NCI-H1930 (cell line): ENCODE measurements at places on chromosomes 6 and 20.
A peak's percentile ranks its signal among the peaks of the same experiment; 100 is the strongest.

DNA sequence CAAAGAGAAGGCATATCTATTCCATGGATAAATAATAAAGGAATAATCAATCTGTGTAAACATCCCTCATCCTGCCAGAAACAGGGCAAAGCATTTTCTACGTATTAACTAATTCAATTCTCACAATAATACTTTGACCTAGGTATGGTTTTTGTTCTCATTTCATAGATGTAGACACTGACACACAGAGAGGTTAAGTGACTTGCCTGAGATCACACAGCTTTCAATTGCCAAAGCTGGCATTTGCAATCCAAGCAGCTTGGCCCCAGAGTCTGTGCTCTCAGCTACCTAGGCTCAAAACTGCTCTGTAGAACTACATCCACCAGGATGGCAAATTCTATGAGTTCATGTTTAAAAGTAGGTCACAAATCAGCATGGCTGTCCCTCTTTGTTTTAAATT lies 124.9 kb downstream of the BMP7 start:
- no peak for DNase-seq

DNA sequence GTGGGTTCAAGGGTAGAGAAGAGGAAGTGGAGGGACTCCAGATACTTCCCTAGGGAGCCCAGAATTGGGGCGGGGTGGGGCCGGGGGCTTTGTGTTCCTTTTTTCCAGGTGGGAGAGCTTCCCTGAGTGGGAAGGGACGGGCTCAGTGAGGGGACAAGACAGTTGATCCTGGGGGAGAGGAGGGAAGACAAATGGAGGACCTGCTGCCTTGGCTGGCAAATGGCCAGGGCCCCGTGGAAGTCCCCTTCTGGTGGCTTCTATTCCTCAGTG lies 2.6 kb downstream of the CTSZ start:
- DNase-seq = no peak

DNA sequence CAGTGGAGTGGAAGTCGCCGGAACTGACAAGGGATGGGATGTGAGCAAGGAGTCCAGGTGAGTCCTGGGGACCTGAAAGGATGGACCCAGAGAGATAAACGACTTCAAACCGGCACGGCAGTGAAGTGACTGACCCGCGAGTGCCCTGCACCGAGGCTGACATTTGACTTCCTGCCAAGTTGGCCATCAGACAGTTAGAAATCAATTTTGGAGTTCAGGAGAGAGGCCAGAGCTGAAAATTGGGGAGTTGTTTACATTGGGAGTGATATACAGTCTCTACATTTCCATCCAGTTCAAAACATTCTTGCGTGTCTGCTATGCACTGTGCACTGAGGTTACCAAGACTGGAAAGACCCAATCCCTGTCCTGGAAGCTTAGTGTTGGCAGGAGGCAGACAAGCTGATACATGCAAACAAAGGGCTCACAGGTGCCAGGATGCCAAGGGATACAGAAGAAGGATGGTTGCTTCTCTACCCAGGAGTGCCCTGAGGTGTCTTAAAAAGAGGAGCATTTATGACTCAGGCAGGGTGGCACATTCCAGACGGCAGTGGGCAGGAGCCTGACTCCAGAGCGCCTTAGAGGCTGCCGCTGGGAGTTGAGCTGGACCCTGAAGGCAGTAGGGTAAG lies 186.6 kb downstream of the MTHFD1L start:
- no peak for DNase-seq

- DNase-seq = no peak
These were observed 86.7 kb upstream of the THBS2 start for GRCh38 chr6:169340395-169340794.

- no peak for DNase-seq
These were observed 312.4 kb downstream of the GRIK2 start for GRCh38 chr6:101705866-101706265.

DNA sequence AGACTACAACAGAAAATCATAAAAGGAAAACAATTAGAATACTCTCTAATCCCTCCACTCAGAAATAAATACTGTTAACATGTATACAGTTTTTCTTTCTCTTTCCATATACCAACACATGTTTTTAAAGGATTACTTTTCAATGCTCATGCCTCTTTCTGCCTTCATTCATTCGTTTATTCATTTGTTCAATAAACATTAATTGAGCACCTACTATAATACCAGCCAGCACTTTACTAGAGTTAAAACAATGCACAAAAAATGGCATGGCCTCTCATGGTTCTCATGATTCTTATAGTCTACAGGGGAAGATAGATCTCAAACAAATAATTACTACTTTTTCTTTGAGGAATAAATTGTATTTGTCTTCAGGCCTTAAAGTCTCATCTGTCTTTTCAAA lies 70.3 kb upstream of the RIPOR2 start:
- DNase-seq = no peak

GRCh38 chr6:11236076-11236750 lies 3.7 kb upstream of the NEDD9 start:
- DNase-seq = no peak

DNA sequence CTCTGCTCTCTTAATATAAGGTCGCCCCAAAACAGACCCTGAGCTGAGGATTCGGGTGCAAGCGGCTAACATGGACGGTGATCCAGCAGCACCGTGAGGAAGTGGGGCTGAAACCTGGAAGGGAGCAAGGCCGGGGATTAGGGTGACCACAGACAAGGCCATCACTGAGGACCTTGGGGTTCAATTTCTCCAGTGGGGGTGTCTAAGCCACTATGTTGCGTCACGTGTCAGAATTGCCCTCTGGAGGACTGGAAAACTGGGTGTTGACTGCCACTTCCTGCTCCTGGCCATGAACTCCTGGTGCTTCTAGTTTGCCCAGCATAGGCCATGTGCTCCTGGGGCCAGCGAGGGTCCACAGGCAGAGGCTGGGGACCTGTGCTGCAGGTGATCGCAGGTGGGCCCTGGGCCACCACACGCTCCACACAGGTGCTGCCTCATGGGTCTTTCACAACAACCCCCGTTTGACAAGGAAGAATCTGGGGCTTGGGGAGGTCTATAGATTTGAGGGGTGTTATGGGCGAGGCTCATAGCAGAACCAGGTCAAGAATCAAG lies 101.9 kb downstream of the CDH26 start:
- no peak for DNase-seq

GRCh38 chr6:14977747-14978382 lies 268.0 kb upstream of the JARID2 start:
- DNase-seq = no peak

DNA sequence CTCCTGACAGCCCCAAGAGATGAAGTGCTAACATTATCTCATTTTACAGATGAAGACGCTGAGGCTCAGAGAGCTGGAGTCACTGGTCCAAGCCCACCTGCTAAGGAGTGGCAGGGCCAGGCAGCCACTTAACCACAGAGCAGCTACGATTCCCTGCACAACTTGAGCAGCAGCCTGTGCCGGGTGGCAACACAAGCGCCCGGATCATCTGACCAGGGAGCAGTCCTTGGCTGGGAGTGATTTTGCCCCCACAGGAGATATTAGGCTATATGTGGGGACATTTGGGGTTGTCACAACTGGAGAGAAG lies 93.2 kb upstream of the PTPN1 start:
- DNase-seq = no peak

GRCh38 chr6:30130887-30131862 lies 4.8 kb upstream of the TRIM40 start:
- peak; percentile 70 for DNase-seq

- no peak for DNase-seq
These were observed 150.2 kb downstream of the CDH26 start for GRCh38 chr20:60108397-60108796.

DNA sequence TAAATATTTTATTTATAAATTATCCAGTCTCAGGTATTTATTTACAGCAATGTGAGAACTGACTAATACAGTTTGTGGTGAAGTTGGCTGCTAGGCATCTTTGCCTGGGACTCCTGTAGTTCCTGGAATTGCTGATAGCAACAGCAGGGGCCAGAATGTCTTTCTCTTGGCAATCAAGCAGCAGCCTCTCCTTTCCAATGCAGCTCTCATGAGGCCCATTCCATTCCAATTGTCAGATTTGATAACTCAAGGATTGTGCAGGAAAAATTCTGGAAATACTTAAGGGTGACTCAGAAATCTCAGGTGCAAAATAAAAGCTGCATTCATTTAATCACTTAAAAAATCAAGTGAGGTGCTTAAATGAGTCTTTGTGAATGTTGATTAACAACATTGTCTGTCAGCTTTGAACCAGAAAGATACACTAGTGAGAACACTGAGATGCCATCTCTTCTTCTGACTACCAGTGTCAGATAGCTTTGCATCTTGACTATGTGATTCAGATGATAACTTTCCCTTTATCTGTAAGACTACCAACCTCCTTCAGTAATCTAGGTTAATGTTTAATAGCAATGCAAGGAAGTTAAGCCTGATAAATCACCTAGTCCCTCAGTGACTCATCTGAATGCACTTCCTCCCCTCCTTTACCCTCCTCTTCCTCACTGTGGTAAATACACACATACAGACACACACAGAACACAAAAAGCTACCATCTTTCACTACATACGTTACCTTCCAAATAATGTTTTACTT lies 32.1 kb upstream of the COL21A1 start:
- DNase-seq = no peak

GRCh38 chr20:47594157-47594556 lies 92.5 kb downstream of the NCOA3 start:
- DNase-seq = no peak

DNA sequence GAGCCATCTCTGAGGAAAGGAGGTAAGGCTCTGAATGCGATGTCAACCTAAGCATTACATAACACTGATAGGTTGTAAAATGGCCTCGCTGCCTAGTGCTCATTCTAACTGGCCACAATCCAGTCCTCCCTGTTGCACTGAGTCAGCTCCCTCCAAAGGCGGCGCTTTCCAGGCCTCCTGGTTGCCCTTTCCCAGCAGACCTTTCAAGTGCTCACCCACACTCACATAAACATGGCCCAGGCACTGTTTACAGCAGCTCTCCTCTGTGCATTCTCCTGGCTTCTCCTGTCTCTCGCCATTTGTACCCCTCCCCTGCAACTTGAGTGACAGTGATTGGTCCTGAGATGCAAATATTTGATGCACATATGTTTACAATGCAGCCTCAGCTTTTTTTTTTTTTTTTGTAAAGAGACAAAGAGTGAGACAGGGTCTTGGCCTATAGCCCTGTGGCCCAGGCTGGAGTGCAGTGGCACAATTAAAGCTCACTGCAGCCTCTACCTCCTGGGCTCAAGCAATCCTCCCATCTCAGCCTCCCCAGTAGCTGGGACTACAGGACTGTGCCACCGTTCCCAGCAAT lies 36.8 kb upstream of the PRND start:
- no peak for DNase-seq

DNA sequence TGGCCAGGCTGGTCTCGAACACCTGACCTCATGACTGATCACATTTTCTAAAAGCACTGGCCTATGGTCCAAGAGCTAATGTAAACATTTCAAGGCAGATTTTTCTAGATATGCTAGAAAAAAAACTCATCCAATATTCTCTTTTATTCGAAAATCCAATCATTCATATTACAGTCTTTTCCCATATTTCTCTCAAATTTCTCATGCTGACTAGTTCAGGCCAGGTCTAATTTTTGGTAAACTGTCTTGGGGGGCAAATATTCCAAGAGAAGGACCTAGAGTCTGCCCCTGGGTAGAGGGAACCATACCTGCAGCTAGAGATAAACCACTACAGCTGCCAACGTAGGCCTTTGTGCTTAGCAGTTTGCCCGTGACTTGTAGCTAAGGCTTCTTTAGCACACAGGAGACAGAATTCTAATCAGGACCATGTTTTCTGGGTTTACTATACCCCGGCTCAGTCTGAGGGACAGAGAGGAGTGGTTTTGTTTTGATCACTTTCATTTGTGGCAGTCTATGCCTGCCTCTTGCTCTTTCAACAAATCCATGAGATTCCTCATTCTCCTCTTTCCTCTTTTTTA lies 71.8 kb upstream of the CITED2 start:
- no peak for DNase-seq

- no peak for DNase-seq
These were observed 8.5 kb downstream of the TMEM242 start for GRCh38 chr6:157314705-157315321.

- peak; percentile 23 for DNase-seq
These were observed 15.2 kb upstream of the MRPS18A start for GRCh38 chr6:43702534-43703440.

DNA sequence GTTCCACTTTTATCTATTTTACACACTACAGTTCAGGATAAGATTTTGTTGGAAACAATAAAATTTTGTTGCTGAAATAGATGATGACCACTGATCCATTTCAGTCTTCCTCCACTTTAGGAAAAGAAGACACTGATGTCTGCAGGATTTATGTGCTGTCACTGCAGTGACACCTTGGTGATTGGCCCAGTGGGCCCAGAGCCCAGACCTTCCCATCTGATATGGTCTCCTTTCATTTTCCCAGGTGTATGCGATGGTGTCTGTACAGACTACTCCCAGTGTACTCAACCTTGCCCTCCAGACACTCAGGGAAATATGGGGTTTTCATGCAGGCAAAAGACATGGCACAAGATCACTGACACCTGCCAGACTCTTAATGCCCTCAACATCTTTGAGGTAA lies 19.6 kb upstream of the ADGRF4 start:
- no peak for DNase-seq

DNA sequence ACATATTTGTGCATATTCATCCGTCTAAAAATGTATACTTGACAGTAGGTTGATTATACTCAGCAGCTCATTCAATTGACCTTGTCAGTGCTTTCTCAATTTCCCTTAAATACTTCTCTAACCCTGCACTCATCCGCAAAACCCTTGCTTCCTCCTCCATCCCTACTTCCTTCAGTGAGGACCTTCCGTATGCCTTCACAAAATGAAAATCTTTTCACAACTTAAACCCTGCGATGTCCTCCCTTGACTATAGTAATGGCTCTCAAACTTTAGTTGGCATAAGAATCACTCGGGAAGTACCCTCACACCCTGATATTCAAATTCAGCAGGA lies 5.2 kb downstream of the MBOAT1 start:
- DNase-seq = no peak

GRCh38 chr6:162315291-162315690 lies 412.3 kb downstream of the PRKN start:
- no peak for DNase-seq

- DNase-seq = no peak
These were observed 28.4 kb downstream of the UQCC2 start for GRCh38 chr6:33683051-33683571.

DNA sequence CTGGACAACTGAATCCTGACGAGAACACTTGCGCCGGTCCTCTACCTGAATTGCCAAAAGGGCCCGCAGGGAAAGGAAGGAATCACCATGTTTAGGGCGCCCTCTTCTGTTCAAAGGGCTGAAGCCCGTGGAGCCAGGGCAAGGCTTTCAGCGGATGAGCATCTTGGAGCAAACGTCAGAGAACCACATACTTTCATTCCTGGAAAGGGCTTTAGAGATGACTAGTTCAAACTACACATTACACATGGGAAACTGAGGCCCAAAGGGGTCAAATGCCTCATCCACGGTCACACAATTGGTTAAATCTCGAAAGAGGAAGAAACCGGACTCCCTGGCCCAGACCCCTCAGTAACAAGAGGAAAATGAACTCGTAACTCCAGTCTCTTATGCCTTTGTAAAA lies 11.5 kb upstream of the ZNF133 start:
- peak; percentile 78 for DNase-seq
